Osteocyte (in vitro differentiated cells): ENCODE measurements at places on chromosomes 4 and X. TPM values are rescaled to one million over a fixed set of nuclear protein-coding genes. Genes with fewer than 3 reads are reported as not detected.
A peak's percentile ranks its signal among the peaks of the same experiment; 100 is the strongest.

SOWAHD gene
- total RNA-seq, result 1.1 and 1.5 TPM in 2 replicates

SYNPO2 gene
- 3.2 and 4.1 TPM in 2 replicates for total RNA-seq

CENPVL1 gene
- not detected in 2 replicates for total RNA-seq

UGT2B7 gene
- total RNA-seq, result 0.91 and 0.97 TPM in 2 replicates

SPATA4 gene
- total RNA-seq, result 0.76 TPM in 1 of 2 replicates, not detected in the other

SPANXA2 gene
- total RNA-seq, result not detected in 2 replicates

MAMLD1 gene
- 13.2 and 13.4 TPM in 2 replicates for total RNA-seq

HSFX4 gene
- not detected in 2 replicates for total RNA-seq

ENPEP gene
- 0.47 and 0.94 TPM in 2 replicates for total RNA-seq

TENM3 gene
- 78.3 and 85.2 TPM in 2 replicates for total RNA-seq

GRCh38 chrX:24231131-24231540 lies 81.6 kb downstream of the ZFX start:
- peaks cover 30% of the 10 kb centered on the region for H3K4me1 ChIP-seq
- H3K27ac ChIP-seq, result peak overlapping the region; percentile 75
- no peak for DNase-seq
- H3K36me3 ChIP-seq, result no peaks in the 10 kb centered on the region
- no peak overlapping the region for H3K4me3 ChIP-seq
- H3K27me3 ChIP-seq, result no peaks in the 10 kb centered on the region

DNA sequence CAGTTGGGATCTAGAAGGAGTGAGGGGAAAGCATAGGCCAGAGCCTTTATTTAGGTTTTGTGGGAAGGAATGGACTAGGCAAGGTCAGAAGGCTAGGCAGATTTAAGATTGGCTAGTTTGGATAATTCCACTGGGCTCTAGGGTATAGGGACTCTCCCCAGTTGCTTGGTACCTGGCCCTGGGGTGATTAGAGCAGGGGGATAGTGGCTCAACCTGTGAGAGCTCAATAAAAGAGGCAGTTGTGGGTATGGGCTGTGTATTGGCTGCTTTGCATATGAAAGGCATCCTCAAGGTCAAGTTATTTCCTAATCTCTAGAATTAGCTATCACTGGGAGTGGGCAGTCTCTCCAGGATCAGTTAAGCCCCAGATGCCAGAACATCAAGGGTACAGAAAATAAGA lies 61.3 kb downstream of the ZNF81 start:
- H3K4me1 ChIP-seq, result no peaks in the 10 kb centered on the region
- no peak for DNase-seq

GRCh38 chr4:123892368-123892976 lies 495.9 kb downstream of the SPRY1 start:
- no peak for DNase-seq
- H3K27me3 ChIP-seq, result no peaks in the 10 kb centered on the region
- H3K4me1 ChIP-seq, result peaks cover 54% of the 10 kb centered on the region

GRCh38 chrX:129613596-129613995 lies 41.2 kb downstream of the APLN start:
- no peaks in the 10 kb centered on the region for H3K27me3 ChIP-seq
- no peak overlapping the region for H3K4me3 ChIP-seq
- no peak overlapping the region for H3K27ac ChIP-seq
- DNase-seq, result no peak

- H3K4me3 ChIP-seq, result no peak overlapping the region
- H3K4me1 ChIP-seq, result peaks cover 50% of the 10 kb centered on the region
- H3K36me3 ChIP-seq, result peaks cover 10% of the 10 kb centered on the region
- peak overlapping the region; percentile 75 for H3K27ac ChIP-seq
- H3K27me3 ChIP-seq, result no peaks in the 10 kb centered on the region
Measured at GRCh38 chr4:66688674-66689073, 856.6 kb downstream of the CENPC start.

- peaks cover 21% of the 10 kb centered on the region for H3K4me1 ChIP-seq
- no peaks in the 10 kb centered on the region for H3K36me3 ChIP-seq
- no peak overlapping the region for H3K4me3 ChIP-seq
- no peak for DNase-seq
- H3K27me3 ChIP-seq, result peaks cover 2% of the 10 kb centered on the region
Measured at GRCh38 chr4:26035921-26036320, 121.9 kb downstream of the SMIM20 start.

GRCh38 chr4:105624530-105624929 lies 72.1 kb downstream of the ARHGEF38 start:
- no peak overlapping the region for H3K4me3 ChIP-seq
- peaks cover 21% of the 10 kb centered on the region for H3K27me3 ChIP-seq
- H3K36me3 ChIP-seq, result no peaks in the 10 kb centered on the region
- no peaks in the 10 kb centered on the region for H3K4me1 ChIP-seq
- no peak for DNase-seq
- no peak overlapping the region for H3K27ac ChIP-seq

DNA sequence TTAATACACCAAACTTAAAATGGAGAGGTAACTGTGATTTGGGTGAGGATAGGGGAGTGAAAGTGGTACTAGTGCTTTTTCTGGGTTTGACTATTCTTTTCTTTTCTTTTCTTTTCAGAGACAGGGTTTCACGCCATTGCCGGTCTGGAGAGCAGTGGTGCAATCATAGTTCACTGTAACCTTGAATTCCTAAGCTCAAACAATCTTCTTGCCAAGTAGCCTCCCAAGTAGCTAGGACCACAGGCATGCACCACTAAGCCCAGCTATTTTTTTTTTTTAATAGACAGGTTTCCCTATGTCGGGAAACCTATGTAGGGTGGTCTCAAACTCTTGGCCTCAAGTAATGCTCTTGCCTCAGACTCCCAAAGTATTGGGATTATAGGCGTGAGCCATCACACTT lies 3.0 kb upstream of the ARMCX4 start:
- H3K4me3 ChIP-seq, result no peak overlapping the region
- no peak overlapping the region for H3K27ac ChIP-seq
- no peaks in the 10 kb centered on the region for H3K27me3 ChIP-seq
- peaks cover 26% of the 10 kb centered on the region for H3K4me1 ChIP-seq
- H3K36me3 ChIP-seq, result no peaks in the 10 kb centered on the region
- no peak for DNase-seq

- no peak overlapping the region for H3K27ac ChIP-seq
- no peak for DNase-seq
- H3K36me3 ChIP-seq, result no peaks in the 10 kb centered on the region
Measured at GRCh38 chr4:15344041-15344440, 83.8 kb upstream of the C1QTNF7 start.

- no peaks in the 10 kb centered on the region for H3K27me3 ChIP-seq
- peaks cover 65% of the 10 kb centered on the region for H3K4me1 ChIP-seq
- H3K4me3 ChIP-seq, result no peak overlapping the region
Measured at GRCh38 chr4:118969359-118969758, 80.7 kb downstream of the SYNPO2 start.

DNA sequence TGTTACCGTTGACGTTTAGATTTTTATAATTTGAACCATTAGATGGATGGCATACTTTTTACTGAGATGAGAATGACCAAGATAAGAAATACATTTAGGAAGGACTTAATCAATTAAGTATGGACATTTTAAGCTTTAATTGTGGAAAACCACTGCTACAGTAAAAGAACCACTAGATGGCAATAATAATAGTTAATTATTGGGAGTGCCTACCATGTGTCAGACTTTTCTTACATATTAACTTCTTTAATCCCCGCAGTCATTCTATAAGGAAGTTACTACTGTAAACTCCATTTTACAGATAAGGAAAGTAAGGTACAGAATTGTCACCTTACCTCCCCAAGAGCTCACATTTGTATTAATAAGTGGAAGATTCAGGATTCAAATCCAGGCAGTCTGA lies 48.5 kb upstream of the MYOZ2 start:
- H3K27me3 ChIP-seq, result no peaks in the 10 kb centered on the region
- no peak overlapping the region for H3K4me3 ChIP-seq
- H3K27ac ChIP-seq, result no peak overlapping the region
- H3K36me3 ChIP-seq, result no peaks in the 10 kb centered on the region

DNA sequence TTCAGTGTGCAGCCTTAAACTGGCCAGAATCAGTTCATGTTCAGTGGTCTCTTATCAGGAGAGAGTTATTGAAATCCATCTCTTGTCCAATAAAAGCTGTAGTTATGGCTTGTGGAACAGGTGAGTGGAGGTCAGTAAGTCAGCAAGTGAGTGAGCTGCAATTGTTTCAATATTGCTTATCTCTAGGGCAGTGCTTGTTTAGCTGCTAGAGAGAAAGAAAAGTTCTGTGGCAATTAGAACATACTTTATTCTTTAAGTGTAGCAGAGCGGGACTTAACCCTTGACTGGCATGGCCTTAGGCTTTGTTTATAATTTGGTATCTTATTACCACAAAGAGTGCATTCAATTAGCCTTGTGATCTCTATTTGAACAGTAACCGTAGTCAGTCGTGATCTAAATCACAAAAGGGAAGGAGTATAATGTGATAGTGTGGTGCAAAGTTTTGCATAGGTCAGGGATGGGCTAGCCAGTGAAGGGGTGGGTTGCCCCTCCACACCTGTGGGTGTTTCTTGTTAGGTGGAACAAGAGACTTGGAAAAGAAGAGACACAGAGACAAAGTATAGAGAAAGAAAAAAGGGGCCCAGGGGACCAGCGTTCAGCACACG lies 6.9 kb upstream of the ETDC start:
- H3K4me1 ChIP-seq, result no peaks in the 10 kb centered on the region
- H3K36me3 ChIP-seq, result no peaks in the 10 kb centered on the region
- H3K4me3 ChIP-seq, result no peak overlapping the region
- no peak overlapping the region for H3K27ac ChIP-seq

GRCh38 chr4:45663003-45663402 lies 460.9 kb downstream of the GABRG1 start:
- no peaks in the 10 kb centered on the region for H3K27me3 ChIP-seq
- no peak overlapping the region for H3K27ac ChIP-seq
- H3K4me1 ChIP-seq, result no peaks in the 10 kb centered on the region
- H3K4me3 ChIP-seq, result no peak overlapping the region

DNA sequence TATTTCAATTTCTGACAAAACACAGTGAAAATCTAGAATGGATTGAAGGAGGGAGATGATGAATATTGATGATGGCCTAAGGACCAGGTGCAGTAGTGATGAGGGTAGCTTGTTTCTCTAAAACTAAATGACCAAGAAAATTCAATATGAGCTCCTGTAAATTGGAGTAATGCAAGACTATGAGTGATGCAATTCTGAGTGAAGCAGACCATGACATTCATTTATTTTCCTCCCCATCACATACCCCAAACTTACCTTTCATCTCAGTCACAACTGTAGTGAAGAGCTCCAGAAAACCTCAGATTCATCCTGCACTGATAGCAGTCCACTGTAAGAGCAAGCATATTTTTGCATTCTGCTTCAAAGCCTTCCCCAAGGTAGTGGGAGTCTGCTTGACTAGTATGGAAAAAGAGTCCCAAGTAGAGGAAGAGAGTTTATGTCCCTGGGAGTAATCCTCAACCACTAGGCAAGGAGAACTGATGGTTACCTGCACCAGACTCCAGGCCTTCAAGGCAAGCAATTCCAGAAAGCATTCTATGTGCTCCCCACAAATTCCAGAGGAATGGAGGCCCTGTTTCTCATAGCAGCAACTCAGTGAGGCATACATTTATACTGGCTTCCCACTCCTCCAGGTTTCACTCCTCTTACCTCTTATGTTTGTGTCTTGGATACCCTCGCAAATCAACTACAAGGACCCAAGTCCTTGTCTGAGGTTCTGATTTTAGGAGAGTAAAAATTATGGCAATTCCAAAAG lies 47.2 kb downstream of the CXCL1 start:
- H3K4me3 ChIP-seq, result no peak overlapping the region
- H3K4me1 ChIP-seq, result peaks cover 59% of the 10 kb centered on the region
- H3K27me3 ChIP-seq, result no peaks in the 10 kb centered on the region
- no peak for DNase-seq

GRCh38 chrX:42149765-42150164 lies 226.4 kb upstream of the CASK start:
- no peak overlapping the region for H3K27ac ChIP-seq
- H3K4me1 ChIP-seq, result no peaks in the 10 kb centered on the region
- no peaks in the 10 kb centered on the region for H3K36me3 ChIP-seq
- no peak overlapping the region for H3K4me3 ChIP-seq
- no peaks in the 10 kb centered on the region for H3K27me3 ChIP-seq

DNA sequence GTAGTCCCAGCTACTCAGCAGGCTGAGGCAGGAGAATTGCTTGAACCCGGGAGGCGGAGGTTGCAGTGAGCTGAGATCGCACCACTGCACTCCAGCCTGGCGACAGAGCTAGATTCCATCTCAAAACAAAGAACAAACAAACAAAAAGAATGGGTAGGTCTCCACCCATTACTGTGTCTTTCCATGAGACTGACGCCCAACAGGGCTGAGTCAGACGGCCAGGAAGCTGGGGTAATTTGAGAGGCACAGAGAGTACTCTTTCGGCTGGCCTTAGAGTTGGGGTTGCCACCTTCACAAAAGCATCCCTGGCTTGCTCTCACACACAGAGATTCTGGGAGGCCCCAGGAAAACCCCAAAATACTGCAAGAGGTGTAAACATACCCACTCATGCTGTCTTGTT lies 72.0 kb upstream of the DHRSX start:
- H3K4me1 ChIP-seq, result peaks cover 31% of the 10 kb centered on the region
- peaks cover 7% of the 10 kb centered on the region for H3K36me3 ChIP-seq
- H3K27me3 ChIP-seq, result no peaks in the 10 kb centered on the region

GRCh38 chr4:184476695-184477094 lies 2.3 kb upstream of the IRF2 start:
- H3K4me3 ChIP-seq, result peak overlapping the region; percentile 36
- DNase-seq, result no peak
- peaks cover 21% of the 10 kb centered on the region for H3K4me1 ChIP-seq
- no peaks in the 10 kb centered on the region for H3K27me3 ChIP-seq
- peaks cover 2% of the 10 kb centered on the region for H3K36me3 ChIP-seq
- H3K27ac ChIP-seq, result peak overlapping the region; percentile 31

GRCh38 chr4:128908735-128909134 lies 99.2 kb downstream of the JADE1 start:
- H3K4me1 ChIP-seq, result peaks cover 1% of the 10 kb centered on the region
- H3K36me3 ChIP-seq, result peaks cover 3% of the 10 kb centered on the region
- H3K27ac ChIP-seq, result no peak overlapping the region
- H3K4me3 ChIP-seq, result no peak overlapping the region

- H3K27ac ChIP-seq, result no peak overlapping the region
- H3K4me3 ChIP-seq, result no peak overlapping the region
- H3K27me3 ChIP-seq, result no peaks in the 10 kb centered on the region
- no peaks in the 10 kb centered on the region for H3K36me3 ChIP-seq
Measured at GRCh38 chr4:187849556-187850225, 145.9 kb upstream of the ZFP42 start.

- H3K4me3 ChIP-seq, result no peak overlapping the region
- DNase-seq, result no peak
- peaks cover 5% of the 10 kb centered on the region for H3K36me3 ChIP-seq
- no peaks in the 10 kb centered on the region for H3K27me3 ChIP-seq
- H3K4me1 ChIP-seq, result peaks cover 7% of the 10 kb centered on the region
- H3K27ac ChIP-seq, result no peak overlapping the region
Measured at GRCh38 chr4:40870150-40870549, 120.4 kb downstream of the NSUN7 start.

- H3K27ac ChIP-seq, result no peak overlapping the region
- H3K4me1 ChIP-seq, result no peaks in the 10 kb centered on the region
- peaks cover 2% of the 10 kb centered on the region for H3K27me3 ChIP-seq
- no peaks in the 10 kb centered on the region for H3K36me3 ChIP-seq
Measured at GRCh38 chrX:130575831-130576389, 174.1 kb downstream of the RBMX2 start.

- H3K4me3 ChIP-seq, result no peak overlapping the region
- no peaks in the 10 kb centered on the region for H3K36me3 ChIP-seq
- H3K27ac ChIP-seq, result no peak overlapping the region
- no peaks in the 10 kb centered on the region for H3K4me1 ChIP-seq
- H3K27me3 ChIP-seq, result peaks cover 25% of the 10 kb centered on the region
- no peak for DNase-seq
Measured at GRCh38 chr4:72858328-72858727, 211.2 kb downstream of the COX18 start.

- no peak overlapping the region for H3K27ac ChIP-seq
- no peaks in the 10 kb centered on the region for H3K27me3 ChIP-seq
- H3K4me3 ChIP-seq, result no peak overlapping the region
- H3K36me3 ChIP-seq, result no peaks in the 10 kb centered on the region
- no peaks in the 10 kb centered on the region for H3K4me1 ChIP-seq
- no peak for DNase-seq
Measured at GRCh38 chr4:113112338-113112978, 63.0 kb downstream of the ANK2 start.
